CD4-positive, alpha-beta T cell treated with Interleukin-2 at 100 ng/mL for 4 hours (primary cell): ENCODE measurements at places on chromosomes 5 and 9.

DNA sequence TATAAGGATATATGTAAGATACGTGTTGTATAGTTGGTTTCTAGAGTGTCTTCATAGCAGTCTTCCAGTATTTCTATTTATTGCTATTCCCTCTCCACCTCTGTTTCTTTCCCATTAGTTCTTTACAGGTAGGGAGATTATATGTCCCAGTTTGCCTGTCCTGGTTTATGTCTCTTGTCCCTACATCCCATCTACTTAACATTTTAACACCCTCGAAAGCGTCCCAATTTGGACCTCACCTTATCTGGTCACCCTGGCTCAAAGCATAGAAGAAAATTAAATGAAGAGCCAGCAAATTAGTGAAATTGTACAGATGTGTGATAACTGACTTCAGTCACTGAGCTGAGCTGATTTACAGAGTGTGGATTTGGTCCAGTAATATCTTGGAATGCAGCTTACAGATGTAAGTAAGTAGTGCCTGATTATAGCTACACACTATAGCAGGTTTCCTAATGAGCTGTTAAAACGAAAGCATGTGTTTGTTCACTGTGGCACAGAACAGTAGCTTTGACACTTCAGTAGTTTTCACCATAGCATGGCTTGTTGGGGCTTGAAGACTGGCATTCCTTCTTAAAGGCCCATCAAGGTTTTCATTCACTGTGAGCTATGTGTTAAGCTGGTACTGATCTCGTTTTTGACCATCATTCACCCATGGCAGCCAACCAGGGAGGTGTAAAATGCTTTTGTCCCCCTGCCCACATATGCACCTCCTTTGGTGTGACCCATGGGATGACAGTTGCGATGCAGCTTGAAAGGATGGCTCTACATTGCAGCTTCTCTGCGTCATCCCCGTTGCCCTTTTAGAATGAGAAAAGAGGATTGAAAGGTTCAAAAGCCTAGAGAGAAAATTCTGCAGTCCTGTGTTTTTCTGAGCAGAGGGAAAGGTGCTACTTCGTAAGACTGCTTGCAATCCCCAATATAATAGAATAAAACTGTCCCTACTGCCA, 192.1 kb upstream of the DMRT1 start:
- DNase-seq, result no peak

GRCh38 chr9:132384376-132384775, 22.3 kb downstream of the TTF1 start:
- DNase-seq, result no peak

DNA sequence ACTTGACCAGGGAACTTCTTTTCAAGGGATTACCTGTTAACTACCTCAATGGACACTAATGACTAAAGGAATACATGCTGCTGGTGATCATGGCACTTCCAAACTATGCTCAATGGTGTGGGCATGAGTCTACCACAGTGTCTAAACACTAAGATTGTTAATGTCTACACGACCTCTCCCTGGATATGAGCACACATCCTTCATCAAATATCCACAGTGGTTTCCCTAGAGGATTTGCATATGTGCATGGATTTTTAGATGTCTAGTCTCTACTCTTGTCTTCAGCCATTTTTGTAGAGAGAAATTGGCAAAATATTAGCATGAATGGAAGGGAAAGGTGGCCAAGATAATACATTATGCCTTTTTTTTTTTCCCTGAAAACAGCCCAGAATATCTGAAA, 113.3 kb upstream of the CCDC152 start:
- no peak for DNase-seq

GRCh38 chr5:38768412-38769211, 77.2 kb upstream of the OSMR start:
- no peak for DNase-seq

DNA sequence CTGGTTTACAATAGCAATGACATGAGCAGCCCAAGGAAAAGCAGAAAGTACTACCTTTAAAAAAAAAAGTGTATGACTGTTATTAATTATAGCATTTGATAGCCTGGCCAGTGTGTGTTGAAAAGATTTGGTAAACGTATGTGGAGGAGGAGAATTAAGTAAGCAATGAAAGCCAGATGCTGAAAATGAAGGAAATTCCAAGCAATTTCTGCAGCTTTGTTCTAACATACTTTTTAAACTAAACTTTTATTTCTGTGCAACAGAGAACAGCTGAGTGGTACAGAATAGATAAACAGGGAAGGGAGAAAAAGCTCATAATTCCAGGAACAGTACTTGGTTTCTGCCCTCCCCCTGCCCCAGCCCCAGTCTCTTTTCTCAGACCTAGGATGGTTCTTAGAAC, 252.6 kb downstream of the ADAMTSL1 start:
- DNase-seq, result no peak

DNA sequence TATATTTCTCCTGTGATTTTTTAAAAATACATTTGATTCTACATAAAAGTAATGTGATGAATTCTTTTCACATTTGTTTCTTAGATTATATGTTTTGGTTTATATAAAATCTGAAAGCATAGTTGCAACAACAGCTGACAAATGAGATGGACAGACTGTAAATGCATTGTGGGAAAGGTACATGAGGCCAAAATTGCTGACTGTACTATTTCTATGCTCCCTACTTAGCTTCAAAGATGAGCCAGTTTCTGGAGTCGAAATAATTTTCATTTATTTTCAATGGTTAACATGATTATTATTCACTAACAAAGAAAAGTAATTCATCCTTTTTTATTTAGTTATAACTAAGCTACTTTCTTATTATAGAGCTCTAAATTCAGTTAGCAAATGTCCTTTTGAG, 441.3 kb upstream of the CCNG1 start:
- no peak for DNase-seq

- DNase-seq, result no peak
These were observed 9.5 kb upstream of the CDO1 start for GRCh38 chr5:115825948-115826347.

GRCh38 chr9:129989740-129990139, 53.2 kb downstream of the FNBP1 start:
- DNase-seq, result no peak

- no peak for DNase-seq
These were observed 86.9 kb downstream of the MYO10 start for GRCh38 chr5:16849181-16849580.

DNA sequence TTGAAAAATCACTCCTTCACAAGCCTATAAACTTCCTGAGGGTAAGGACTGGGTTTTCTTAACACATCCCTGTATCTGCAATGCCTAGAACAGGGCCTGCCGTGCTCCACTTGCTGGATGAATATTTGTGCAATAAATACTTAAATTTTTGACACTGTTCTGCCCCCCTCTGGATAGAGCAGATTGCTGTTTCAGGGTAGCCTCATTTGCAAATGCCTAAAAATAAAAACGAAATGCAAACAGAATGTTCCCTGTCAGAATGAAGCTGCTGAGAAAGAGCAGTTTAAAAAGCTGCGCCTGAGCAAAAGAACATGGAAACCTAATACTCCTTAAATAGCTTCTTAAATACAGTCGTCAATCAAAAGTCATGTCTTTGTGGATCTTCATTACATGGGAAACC, 385.3 kb downstream of the PRELID2 start:
- DNase-seq, result no peak

- no peak for DNase-seq
These were observed 27.7 kb upstream of the CDC23 start for GRCh38 chr5:138240650-138241385.

- no peak for DNase-seq
These were observed 96.7 kb upstream of the SMIM23 start for GRCh38 chr5:171688696-171689495.

DNA sequence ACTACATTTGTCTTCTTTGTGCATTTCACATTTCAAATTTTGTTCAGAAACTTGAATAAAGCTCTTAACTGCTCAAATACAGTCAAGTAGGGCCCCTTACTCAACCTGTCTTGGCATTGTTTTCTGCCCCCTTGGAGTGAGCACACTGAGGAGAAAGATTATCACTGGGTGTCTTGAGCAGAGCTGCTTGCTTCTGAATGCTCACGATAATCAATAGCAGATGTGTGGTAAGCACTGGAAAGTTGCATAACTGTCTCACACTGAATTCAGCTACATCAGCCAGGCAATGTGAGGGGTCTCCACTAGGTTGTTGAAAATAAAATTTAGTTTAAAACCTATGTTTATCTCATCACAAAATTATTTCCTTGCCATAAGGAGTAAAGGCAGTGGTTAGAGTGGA, 7.8 kb upstream of the TNFAIP8 start:
- no peak for DNase-seq

- no peak for DNase-seq
These were observed 335.8 kb downstream of the IRX2 start for GRCh38 chr5:2415678-2416077.

DNA sequence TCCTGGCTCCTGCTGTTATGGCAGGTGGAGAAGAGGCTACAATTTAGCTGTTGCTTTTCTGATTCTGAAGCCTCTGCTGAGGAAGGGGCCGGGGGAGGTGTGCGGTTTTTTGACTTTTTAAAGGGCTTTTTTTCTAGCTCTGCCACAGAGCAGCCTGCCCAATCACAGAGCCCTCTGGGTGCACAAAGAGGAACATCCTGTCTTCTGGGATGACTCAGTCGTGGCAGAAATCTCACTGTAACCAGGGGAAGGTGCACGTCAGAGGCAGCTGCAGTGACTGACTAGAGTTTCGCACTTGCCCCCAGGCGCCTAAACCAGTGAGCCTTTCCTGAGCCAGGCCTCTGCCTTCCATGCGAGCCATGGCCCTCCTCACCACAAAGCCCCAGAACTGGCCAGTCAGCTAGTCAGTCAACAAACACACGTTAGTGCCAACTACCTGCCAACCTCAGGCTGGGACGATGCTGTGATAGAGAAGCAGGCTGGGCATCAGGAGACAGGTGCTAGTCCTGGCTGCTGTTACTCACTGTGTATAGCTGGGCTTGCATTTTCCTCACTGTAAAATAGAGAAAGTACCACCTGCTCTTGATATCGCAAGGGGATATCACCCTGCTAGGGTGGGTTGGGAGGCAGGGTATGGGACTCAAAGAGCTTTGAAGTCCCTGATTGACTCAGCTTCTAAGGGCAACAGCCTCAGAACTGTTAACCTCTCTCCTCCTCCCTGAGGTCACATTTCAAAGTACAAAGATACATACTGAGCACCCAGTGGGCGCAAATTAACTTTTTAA, 2.2 kb downstream of the AKNA start:
- peak; percentile 95 for DNase-seq

GRCh38 chr5:151676314-151676712, 10.4 kb downstream of the SPARC start:
- DNase-seq, result no peak

GRCh38 chr5:149376104-149376503, 3.0 kb downstream of the IL17B start:
- no peak for DNase-seq

DNA sequence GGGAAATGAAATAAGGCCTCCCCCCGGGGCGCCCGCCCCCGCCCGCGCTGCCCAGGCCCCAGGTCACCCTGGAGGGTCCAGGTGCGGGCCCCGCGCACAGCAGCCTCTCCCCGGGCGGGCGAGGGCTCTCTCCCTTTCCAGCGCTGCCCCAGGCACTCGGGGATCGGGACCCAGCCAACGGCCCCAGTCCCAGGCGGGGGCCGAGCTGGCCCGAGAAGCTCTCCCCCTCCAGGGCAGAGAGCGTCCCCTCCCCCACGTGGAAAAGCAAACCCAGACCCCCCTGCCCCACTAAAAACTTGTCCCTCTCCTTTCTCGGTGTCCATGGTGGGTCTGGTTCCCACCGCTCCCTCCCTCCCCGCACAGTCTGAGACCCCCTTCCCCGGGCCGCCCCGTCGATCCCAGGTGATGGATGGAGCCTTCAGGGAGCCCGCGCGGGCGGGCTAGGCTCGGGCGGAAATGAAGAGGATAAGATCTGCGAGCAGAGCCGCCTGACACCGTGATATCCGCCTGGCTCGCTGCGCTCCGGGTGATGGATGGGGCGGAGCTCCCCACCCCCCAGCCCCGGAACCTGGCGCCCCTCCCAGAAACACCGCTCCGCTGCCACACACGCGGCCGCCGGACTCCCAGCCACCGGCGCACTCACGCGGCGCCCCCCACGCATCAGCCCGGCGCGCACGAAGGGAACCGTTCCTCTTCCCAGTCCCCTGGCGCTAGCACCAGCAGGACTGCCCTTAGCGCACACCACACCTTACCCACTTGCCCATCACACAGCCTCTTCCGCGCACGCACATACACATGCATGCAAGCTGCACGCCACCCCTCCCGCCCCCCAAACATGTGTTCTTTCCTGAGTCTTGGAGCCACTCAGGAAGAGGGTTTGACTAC, 81.7 kb upstream of the ZBTB43 start:
- peak; percentile 76 for DNase-seq
